ENCODE measurements at places on chromosomes 5 and 9. TPM values are rescaled to one million over a fixed set of nuclear protein-coding genes. Genes with fewer than 3 reads are reported as not detected.

ADAMTSL2 gene
- 0.69 TPM for polyA plus RNA-seq

ENTREP1 gene
- 7.3 TPM for polyA plus RNA-seq

PCDHGA5 gene
- polyA plus RNA-seq = 1.5 TPM

GMCL2 gene
- 0.01 TPM for polyA plus RNA-seq

EIF4EBP3 gene
- 14.7 TPM for polyA plus RNA-seq

UGT3A1 gene
- polyA plus RNA-seq = 142 TPM

SVEP1 gene
- polyA plus RNA-seq = 8.7 TPM

HACD4 gene
- polyA plus RNA-seq = 4.8 TPM

FGFR4 gene
- 97.0 TPM for polyA plus RNA-seq

TPM2 gene
- polyA plus RNA-seq = 463 TPM

SPINK1 gene
- 259 TPM for polyA plus RNA-seq

All from large intestine (tissue), 12 donors.